Mucosa of gallbladder (tissue), 1 donor: ENCODE measurements at places on chromosomes 13 and 19. TPM values are rescaled to one million over a fixed set of nuclear protein-coding genes. Genes with fewer than 3 reads are reported as not detected.

DNA sequence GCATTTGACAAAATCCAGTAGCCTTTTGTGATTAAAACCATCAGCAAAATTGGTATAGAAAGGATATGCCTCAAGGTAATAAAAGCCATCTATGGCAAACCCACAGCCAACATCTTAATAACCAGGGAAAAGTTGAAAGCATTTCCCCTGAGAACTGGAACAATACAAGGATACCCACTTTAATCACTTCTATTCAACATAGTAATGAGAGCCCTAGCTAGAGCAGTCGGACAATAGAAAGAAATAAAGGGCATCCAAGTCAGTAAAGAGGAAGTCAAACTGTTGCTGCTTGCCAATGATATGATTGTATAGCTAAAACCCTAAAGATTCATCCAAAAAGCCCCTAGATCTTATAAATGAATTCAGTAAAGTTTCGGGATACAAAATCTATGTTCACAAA lies 1510.3 kb downstream of the PCDH9 start:
- DNase-seq = no peak

DNA sequence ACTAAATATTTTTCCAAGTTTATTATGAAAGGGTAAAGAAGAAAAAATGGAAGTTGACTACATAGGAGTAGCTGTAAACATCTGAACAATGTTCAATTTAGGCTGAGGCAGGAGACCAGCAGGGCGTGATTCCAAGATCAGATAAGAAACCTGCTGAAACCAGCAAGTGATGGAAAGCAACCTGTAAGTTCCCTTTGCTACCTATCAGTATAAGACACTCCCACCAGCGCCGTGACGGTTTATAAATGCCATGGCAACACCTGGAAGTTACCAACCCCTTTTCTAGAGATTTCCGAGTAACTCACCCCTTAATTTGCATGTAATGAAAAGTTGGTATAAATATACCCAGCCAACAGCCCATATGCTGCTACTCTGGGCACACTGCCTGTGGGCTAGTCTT lies 1.1 kb upstream of the ZNF45 start:
- DNase-seq = no peak

DNA sequence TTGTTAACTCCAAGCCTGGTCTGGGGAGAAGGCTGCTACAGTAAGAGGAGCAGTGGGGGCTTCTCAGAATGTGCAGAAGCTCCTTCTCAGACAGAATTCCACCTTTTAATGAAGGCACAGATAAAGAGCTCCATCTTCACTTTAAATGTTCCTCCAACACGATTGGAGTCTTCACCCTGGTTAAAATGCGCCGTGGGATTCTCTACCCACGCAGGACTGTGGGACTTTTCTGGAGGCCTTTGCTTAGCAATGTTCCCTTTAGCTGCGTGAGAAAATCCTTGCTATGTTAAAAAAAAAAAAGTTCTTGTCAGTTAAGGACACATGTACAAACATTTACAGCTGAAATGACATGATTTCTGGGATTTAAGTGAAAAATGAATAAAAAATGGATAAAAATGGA lies 546.3 kb downstream of the MYO16 start:
- DNase-seq = no peak

GRCh38 chr19:4597278-4597974 lies 37.9 kb upstream of the SEMA6B start:
- DNase-seq = no peak

DNA sequence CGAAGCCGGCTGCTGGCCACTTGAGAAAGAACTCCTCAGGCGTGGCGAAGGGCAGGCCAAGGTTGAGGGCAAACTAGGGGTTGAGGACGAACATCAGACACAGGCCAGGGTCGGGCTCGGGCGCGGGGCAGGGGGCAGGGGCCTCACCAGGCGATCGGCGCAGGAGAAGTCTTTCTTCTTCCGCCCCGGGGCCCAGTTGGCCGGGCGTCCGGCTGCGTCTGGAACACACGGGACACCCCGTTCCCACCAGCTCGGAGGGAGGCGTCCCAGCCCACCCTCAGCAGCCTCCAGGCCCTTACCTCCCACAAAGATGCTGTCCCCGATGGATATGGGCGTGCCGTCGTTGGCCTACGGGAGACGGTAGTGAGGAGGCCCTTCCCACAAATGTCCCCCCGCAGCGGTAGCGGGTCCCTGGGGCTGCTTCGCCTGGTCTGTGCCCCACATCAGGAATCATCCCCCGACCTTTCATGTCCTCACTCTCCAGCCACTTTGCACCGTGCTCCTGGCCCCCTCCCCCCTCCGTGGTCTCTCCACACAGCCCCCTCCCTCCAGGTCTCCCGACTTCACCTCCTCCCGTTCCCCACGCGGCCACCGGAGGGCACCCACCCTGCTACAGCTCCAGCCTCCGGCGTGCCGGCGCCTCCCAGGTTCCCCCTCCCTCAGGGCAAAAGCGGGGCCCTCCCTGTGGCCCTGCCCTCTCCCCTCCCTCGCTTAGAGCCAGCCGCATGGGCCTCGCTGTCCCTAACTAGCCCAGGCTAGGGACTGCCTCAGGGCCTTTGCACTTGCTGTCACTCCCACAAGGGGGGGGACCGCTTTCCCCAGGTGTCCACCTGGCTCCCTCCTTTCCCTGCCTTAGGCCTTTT lies 4.8 kb downstream of the PNKP start:
- no peak for DNase-seq

- no peak for DNase-seq
Measured at GRCh38 chr19:49413348-49413747, 9.9 kb downstream of the PTH2 start.

DNA sequence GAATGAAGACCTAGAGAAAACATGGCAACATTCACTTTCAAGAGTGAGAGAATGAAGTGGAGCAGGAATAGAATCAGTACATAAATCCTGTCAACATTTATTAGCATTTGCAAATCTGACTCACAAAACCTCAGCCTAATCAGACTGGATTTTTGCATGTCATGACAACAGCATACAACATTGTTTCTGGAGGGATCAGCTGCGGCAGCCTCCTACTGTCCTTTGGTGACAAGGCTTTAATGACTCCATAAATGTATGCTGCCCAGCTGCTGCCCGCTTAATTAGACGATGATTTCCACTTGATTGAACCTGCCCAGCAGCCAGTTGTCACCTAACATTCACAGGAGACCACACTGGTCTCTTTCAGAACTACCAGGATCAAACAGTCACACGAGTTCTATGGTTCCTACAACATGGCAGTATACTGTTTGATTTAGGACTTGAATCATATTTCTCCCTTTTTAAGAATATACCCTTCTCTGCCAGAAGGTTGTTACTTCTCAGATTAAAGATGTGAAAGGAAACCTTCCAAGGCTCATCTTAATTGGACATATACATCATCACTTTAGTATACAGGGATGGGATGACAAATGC lies 9.3 kb downstream of the EBPL start:
- no peak for DNase-seq

GRCh38 chr13:90091611-90092010 lies 1255.9 kb upstream of the MIR17HG start:
- no peak for DNase-seq

- no peak for DNase-seq
Measured at GRCh38 chr13:75505327-75505726, 23.4 kb upstream of the TBC1D4 start.

GRCh38 chr19:50486823-50487515 lies 10.3 kb upstream of the GARIN5A start:
- DNase-seq = no peak

- DNase-seq = no peak
Measured at GRCh38 chr19:10553943-10554381, 10.3 kb downstream of the ATG4D start.

DNA sequence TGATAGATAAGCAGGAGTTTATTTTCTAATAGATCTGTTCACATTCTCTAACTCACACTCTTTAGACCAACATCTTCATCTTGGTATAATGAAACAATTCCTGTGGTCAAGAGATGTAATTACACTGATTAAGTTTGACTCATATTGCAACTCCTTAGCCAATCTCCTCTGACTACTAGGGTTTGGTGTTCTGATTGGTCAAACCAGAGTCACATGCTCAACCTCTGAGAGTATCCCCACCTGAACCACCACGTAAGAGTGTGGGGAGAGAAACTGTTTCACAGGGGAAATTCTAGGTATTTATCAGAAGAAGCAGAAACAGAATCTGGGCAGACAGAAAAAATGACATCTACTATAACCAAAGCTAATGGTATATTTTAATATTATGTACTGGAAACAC lies 42.4 kb downstream of the UQCRFS1 start:
- DNase-seq = no peak

DNA sequence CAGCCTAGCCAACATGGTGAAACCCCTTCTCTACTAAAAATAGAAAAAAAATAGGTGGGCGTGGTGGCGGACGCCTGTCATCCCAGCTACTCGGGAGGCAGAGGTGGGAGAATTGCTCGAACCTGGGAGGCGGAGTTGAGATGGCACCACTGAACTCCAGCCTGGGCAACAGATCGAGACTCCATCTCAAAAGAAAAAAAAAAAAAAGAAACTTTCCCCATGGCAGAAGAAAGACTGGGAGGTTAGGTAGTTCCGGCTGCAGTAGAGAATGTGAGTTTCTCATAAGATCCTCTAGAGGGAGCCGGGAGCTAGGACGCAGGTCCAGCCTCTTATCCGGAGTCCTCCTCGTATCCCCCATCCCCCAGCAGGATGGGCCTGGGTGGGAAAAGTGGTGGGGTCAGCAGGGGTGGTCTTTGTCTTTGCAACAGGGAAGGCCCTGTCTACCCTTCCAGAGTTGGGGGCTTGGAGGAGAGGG lies 13.2 kb upstream of the CREB3L3 start:
- no peak for DNase-seq

SIRT6 gene
- total RNA-seq = 28.3 TPM

SIGLEC11 gene
- total RNA-seq = 1.5 TPM

FEM1A gene
- total RNA-seq = 10.0 TPM

ADAMTSL5 gene
- total RNA-seq = 4.4 TPM

ZNF582 gene
- 8.3 TPM for total RNA-seq

NLRP9 gene
- not detected for total RNA-seq
